Neural crest cell (in vitro differentiated cells): ENCODE measurements at places on chromosomes 11 and 22. TPM values are rescaled to one million over a fixed set of nuclear protein-coding genes. Genes with fewer than 3 reads are reported as not detected.

GRCh38 chr11:125345421-125346178 lies 150.5 kb downstream of the FEZ1 start:
- peak; percentile 71 for DNase-seq

- no peak for DNase-seq
Observed at GRCh38 chr11:94185416-94186084, 56.9 kb downstream of the PANX1 start.

TLCD5 gene
- total RNA-seq: 16.7 and 16.8 TPM in 2 replicates

DNA sequence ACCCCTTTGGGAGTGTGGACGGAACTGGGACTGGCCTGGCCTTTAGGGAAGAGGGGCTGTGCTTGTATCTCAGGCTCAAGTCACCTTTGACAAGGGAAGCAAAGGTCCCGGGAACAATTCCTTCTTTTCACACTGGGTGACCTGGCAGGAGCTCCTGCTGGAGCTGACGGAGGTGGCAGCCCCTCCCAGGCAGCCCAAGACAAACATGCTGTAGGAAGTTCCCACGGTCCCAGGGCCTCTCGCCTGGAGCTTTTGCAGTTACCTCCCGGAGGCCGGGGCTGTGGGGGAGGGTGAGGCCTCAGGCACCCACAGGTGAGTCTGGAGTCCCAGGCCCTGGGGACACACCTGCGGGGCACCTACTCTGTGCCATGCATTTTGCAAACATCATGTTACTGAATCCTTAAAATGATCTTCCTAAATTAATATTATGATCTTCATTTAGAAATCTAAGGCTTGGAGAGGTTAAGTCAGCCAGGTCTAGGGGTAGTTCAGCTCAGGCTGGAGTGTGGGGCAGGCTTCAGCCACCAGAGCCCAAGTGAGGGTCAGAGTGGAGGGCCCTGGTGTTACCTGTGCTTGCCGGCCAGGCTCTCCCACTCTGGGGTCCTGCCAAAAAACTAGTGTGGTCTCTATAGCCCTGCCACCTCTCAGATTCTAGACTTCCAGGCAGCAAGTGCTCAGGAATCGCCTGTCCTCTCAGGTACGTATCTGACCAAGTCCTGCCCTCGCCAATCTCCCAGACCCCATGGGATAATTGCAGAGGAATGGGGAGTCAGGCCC lies 15.7 kb upstream of the MYEOV start:
- DNase-seq: no peak

PTPN5 gene
- 6.1 and 6.4 TPM in 2 replicates for total RNA-seq

SPTBN2 gene
- total RNA-seq: 34.1 and 43.6 TPM in 2 replicates

DNA sequence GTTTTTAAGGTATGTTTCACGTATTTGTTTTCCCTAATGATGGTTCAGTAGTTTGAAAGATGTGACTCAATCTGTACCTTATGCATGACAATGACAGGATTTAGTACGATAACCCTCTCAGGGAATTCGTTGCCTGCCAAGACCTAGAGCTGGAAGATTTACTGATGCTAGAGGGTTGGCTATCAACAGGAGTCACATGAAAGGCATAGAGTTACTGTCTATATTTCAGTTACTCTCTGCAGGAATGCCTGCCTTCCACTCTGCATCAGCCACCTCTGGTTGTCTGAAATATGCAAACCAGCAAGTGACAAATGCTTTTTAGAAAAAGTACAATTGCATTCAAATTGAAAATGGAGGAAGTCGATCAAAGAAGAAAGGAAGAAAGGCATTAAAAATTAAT lies 276.3 kb upstream of the RAG2 start:
- DNase-seq: no peak

PNPLA3 gene
- 28.3 and 31.2 TPM in 2 replicates for total RNA-seq

- DNase-seq: no peak
Observed at GRCh38 chr22:29208879-29209623, 3.4 kb downstream of the EMID1 start.

DNA sequence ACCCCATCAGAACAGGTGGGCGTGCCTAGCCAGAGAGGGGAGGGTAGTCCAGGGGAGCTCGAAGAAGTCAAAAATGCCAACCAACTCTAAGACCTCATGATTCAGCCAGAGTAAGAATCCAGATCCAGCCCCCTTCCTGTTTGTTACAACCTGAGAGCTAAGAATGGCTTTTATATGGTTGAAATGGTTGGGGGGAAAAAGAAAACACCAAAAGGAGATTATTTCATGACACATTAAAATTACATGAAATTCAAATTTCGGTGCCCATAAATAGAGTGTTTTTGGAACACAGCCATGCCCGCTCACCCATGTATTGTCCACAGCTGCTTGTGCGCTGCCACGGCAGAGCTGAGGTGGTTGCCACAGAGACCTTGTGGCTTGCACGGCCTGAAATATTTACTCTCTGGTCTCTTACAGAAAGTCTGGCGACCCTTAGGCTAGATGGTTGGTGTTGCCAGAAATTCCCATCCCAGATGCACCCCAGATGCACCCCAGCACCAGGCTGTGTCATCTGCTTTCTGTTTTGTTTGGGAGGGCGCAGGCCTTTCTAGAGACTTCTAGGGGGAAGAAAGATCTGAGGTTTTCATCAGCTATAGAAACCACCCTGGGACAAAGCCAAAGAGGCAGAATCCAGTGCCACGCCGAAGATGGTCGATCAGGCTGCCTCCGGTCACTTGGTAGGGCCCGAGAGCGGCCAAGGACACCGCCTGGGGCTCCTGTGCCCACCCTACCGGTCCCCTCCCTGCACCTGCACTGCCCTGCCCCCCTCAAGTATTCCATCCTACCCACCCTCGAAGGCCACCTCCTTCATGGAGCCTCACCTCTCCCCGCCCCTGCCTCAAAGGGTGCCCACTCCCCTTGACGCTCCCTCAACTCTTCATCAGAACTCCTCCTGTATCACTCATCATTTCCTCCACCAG lies 80.2 kb downstream of the DSCAML1 start:
- no peak for DNase-seq

DNA sequence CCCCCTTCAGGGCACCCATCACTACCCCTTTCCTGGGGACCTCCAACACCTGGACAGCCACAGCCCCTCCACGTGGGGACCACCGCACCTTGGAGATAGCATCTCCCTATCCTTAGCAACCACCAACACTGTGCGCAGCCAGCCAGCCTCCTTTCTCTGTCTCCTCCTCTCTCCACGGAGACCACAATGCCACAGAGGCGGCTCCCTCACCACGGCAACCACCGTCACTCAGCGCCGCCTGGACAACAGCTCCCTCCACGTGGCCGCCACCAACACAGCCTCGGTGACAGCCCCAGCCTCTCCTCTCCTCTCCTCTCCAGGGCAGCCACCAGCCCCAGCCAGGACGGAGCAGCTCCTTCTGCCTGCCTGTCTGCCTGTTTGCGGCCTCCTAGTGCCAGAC lies 10.5 kb downstream of the ELFN2 start:
- peak; percentile 50 for DNase-seq

IL10RA gene
- total RNA-seq: 0.37 and 0.48 TPM in 2 replicates

TMPRSS4 gene
- not detected in 2 replicates for total RNA-seq

- DNase-seq: no peak
Observed at GRCh38 chr11:111939836-111940604, 2.9 kb downstream of the DIXDC1 start.

PHETA2 gene
- 1.3 and 1.5 TPM in 2 replicates for total RNA-seq

DNA sequence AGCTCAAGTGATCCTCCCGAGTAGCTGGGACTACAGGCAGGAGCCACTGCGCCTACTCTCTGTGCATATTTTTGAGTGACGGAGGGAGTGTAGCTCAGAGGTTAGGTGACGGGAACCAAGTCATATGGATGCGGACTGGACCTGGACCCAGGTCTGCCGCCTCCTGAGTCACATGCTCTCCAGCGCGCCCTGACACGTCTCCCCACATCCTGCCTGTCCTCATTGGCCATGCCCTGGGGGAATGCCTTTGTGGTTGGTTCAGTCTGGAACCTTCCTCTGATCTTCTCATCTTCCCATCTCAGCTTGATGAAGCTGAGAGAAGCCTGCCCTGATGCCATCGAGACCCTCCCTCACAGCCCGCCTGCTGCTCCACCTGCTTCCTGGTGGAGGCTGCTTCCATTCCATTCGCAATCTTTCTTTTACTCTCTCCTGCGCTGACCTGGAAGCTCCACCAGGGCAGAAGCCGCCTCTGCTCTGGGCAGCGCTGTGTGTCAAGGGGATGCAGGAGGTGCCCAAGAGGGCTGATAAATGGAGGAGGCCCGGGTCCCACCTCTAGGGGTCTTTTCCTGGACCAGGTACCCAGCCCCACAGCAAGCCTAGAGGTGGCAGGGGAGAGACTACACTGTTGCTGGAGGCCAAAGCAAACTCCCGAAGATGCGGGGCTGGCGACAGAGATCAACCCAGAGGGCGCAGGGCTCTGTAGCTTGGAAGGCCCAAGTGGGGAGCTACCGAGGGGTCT lies 13.9 kb upstream of the BAIAP2L2 start:
- DNase-seq: no peak

DNA sequence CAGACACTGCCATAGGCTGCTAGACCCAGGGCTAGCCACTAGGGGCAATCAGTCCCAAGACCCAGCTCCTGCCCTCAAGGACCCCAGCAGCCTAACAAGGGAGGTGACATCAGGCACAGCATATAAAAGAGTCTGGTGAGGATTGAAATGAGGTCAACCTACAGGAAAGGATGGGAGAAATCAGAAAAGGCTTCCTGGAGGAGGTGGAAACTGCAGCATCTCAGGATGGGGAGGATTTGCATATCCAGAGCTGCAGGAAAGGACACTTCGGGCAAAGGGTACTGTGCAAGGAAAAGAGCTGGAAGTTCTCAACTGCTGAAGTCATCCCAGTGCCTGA lies 2.9 kb upstream of the ARFGAP2 start:
- peak; percentile 47 for DNase-seq

GRCh38 chr22:36318442-36318841 lies 65.5 kb downstream of the APOL1 start:
- no peak for DNase-seq

DNA sequence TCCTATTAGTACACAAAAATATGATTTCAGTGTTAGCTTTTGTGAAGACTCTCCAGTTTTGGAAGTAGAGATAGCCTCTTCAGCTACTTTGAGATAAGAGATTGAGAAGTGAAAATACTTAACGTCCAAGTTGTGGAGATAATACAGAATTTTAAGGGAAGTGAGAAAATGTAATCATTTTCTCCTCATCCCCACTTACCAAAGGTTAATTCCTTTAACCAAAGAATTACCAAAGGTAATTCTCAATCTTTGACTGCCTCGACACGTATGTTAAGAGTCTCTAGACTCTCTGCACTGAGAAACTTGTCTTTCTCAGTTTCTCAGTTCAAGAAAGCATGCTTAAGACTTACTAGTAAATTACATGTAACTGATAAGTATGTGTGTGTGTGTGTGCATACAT lies 15.3 kb downstream of the C11orf54 start:
- no peak for DNase-seq

GRCh38 chr11:62108971-62109404 lies 14.8 kb upstream of the INCENP start:
- no peak for DNase-seq

DNA sequence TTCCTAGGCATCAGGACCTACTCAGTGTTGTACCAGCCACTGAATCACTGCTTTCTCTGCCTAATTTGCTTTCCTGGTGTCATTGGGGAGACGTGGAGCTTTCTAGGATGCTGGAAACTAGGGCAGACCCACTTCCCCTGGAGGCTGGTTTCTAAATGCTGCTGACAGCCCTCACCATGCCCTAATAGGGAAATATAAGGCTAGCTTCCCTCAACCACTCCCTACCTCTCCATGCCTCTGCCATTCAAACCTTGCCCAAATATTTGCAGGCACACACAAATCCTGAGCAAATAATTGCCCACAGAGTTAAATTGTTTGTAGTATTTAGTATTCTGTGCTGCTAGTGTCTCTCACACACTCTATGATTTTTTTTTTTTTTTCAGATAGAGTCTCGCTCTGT lies 310.2 kb downstream of the DDX10 start:
- no peak for DNase-seq

DNA sequence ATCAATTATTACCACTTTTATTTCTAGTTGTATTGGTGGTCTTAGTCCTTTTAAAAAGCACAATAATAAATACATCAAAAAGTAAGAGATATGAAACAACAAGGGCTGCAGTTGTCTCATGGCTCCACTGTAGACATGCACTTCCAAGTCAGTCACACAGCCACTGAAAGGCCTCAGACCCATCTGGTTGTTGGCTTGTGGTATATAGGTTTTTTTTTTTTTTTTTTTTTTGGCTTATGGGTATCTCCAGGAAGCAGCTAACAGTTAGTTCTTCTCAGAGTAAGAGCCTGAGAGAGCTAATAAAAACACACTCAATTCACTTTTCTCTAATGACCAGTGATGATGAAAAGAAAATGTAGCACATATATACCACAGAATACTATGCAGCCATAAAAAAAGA lies 6.0 kb upstream of the OR52E6 start:
- no peak for DNase-seq

FIBIN gene
- 0.30 and 0.44 TPM in 2 replicates for total RNA-seq

- DNase-seq: peak; percentile 71
Observed at GRCh38 chr11:61971248-61972111, 4.0 kb upstream of the FTH1 start.

NUP160 gene
- 92.9 and 97.7 TPM in 2 replicates for total RNA-seq

GRCh38 chr11:65243797-65244196 lies 18.0 kb upstream of the POLA2 start:
- DNase-seq: no peak

- DNase-seq: no peak
Observed at GRCh38 chr11:120241277-120241676, 1.3 kb downstream of the POU2F3 start.

CAPN5 gene
- 25.8 and 26.2 TPM in 2 replicates for total RNA-seq

RFPL3 gene
- total RNA-seq: not detected in 2 replicates

MEI1 gene
- 0.16 and 0.48 TPM in 2 replicates for total RNA-seq

HBB gene
- total RNA-seq: not detected in 2 replicates

- DNase-seq: no peak
Observed at GRCh38 chr11:72828081-72828567, 13.9 kb downstream of the ATG16L2 start.

GRCh38 chr11:1542267-1542666 lies 29.8 kb downstream of the DUSP8 start:
- no peak for DNase-seq

- no peak for DNase-seq
Observed at GRCh38 chr22:47853750-47854149, 1091.3 kb downstream of the TBC1D22A start.

DNA sequence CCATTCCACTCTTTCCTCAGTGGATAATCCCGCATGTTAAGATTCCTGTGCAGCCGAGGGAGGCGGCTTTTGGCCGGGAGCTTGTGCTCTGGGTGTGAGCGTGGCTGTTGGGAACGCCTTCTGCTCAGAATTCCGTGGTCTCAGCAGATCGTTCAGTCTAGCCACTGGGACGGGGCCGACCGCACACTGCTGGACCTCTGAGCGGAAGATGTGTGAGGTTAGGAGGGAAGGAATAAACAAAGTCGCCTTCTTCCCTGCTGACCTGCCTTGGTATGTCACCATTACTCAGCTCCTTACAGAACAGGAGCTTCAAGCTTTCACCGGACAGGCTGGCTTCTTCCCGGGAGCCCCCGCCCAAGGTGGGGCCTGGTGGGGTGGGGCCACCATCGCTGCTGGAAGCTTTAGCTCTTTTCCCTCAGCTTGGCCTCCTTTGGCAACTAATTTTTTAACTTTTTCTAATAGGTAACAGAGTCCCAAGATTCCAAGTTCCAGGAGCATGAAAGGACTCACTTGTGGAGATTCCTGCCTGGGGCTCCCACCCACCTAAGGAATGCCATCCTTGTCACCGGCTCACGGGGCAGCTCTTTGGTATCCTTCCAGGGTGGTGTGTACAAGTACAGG lies 22.5 kb upstream of the SEPTIN5 start:
- DNase-seq: no peak

POU2AF1 gene
- total RNA-seq: not detected in 2 replicates

GRCh38 chr11:121282386-121282785 lies 10.2 kb upstream of the SC5D start:
- DNase-seq: no peak
